NCI-H510A treated with DMSO at 0.1 percent for 48 hours (cell line): ENCODE measurements at places on chromosomes 5 and 9.
A peak's percentile ranks its signal among the peaks of the same experiment; 100 is the strongest.

GRCh38 chr5:90813392-90813791 lies 254.8 kb downstream of the ADGRV1 start:
- peak; percentile 49 for DNase-seq

GRCh38 chr5:120053841-120054240 lies 410.3 kb upstream of the PRR16 start:
- DNase-seq = no peak

DNA sequence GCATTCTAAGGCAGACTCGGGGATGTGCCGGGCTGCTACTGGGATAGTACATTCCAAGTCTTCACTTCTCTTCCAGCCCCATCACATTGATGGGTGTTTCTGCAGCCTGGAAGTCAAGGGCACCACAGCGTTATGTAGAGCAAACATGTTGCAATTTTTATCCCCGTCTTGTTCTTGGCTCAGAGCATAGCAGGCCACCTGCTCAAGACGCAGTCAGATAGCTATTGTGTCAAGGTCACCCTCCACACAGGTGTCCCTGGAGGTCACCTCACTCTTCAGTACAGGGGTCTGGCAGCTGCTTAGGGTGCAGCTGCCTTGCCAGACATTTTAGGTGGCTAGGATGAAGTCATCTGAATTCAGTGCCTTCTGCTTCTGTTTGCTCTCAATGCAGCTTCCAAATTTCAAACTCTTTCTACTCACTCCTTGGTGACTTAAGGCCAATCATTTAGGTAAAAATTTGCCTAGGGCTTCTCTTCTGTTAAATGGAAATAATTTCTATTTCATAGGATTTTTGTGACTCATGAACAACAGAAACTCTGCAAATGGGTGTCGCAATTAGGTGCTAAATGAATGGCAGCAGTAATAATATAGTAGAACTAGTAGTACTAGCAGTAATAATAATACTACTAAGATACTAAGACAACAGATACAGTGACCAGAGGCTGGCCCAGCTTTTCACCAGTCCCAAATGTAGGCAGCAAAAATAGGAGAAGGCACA lies 24.3 kb downstream of the KCNV2 start:
- DNase-seq = no peak

DNA sequence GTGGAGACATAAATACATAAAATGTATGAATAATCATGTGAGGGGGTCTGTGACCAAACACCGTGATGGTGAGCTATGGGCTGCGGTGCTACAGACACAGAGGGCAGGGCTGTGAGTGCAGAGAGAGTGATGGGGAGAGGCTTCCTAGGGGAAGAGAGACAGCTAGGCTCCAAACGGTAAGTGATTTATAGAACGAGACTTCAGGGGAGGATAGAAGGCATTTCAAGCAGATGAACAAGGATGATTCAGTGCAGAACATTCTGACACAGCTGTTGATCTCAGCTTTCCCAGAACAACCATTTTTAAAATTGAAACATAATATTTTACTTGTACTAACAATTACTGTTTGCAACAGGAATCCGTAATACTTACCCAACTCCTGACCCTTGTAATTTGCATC lies 100.7 kb downstream of the GAS1 start:
- no peak for DNase-seq

DNA sequence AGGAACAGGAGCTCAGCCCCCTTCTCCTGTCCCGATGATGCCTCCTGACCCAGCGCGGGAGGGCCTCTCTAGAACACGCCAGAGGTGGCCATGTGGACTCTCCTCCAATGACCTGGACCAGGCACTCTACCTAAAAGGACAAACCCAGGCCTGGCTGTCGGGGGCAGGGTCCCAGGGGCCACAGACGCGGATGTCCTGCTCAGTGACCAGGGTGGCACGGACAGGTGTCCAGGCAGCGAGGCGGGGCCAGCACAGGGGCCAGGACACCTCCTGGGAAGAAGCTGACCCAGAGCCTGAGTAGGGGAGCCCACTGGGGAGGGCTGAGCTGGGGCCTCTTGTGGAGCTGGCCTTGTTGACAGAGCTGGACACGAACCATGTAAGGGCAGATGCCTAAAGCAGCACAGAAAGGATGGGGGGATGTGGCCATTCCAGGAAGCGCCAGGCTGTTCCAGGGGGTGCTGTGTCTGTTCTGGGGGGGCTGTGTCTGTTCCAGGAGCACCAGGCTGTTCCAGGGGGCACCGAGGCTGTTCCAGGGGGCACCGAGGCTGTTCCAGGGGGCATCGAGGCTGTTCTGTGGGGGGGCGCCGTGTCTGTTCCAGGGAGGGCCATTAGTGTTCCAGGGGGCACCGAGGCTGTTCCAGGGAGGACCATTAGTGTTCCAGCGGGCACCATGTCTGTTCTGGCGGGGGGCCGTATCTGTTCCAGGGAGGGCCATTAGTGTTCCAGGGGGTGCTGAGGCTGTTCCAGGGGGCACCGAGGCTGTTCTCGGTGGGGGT lies 30.5 kb downstream of the EXD3 start:
- DNase-seq = no peak

DNA sequence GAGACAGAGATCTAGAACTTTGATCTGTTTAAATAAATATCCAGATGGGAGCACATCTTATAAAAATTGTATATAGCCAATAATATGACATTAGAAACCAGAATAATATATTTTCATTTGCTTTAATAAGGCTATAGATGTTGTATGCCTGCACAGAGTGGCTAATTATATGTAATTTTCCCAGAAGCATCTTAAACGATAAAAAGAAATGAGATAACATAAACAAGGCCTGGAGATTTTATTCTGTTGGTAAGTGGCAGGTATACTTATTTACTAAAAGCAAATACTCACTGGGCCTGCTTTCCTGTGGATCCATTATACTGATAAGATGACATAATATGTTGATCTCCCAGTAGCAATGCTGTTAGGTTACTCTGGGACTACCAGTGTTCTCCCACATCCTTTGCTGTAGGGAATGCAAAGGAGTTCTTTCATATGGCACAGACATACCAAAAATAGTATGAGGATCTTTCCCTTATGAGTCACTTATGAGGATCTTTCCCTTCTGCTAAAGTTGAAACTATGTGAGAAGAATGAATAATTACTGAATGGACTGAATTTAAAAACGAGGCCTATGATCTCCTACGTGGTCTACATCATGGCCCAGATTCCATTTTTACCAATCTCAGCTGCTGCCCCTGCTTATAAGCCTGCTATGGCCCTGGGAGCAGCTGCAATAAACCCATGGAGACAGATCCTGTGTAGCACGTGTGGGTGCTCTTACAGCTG lies 112.1 kb downstream of the NUDT12 start:
- no peak for DNase-seq
